ENCODE measurements at places on chromosomes 2 and 18.
A peak's percentile ranks its signal among the peaks of the same experiment; 100 is the strongest.

DNA sequence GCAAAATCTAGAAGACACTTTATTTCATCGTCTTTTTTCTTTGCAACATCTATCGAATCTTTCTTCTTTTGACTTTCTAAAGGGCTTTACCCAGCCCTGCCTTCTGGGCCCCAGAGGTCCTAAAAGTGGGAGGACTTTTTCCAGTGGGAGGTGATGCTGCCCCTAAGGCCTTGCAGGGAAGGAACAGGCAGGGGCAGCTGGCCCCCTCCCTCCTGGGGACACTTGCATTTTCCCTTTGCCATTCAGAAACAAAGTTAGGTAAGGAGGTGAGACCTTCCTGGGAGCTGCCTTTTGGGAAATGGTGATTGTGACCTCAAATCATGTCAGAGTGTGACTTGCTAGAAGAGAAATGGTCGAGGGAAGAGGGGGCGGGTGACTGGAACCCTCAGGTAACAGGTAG lies 132.7 kb downstream of the GLI2 start:
- DNase-seq = no peak

DNA sequence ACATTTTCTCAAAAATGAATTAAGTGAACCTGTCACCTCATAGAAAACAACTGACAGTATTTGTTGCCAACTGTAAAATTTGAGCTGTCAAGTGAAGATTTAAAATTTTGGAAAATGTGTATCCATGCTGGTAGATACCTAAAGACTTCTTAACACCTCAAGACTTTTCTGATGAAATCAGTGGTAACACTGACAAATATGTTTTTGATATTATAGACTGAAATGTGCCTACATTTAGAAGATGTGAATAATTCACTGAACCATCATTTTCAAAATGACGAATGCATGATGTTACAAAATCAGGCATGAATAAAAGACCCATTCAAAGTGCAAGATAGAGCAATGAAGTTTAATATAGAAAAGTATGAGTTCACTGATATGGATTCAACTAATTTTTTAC lies 51.5 kb upstream of the ASPRV1 start:
- DNase-seq = no peak

- no peak for DNase-seq
Measured at GRCh38 chr2:28347596-28347995, 45.1 kb upstream of the FOSL2 start.

DNA sequence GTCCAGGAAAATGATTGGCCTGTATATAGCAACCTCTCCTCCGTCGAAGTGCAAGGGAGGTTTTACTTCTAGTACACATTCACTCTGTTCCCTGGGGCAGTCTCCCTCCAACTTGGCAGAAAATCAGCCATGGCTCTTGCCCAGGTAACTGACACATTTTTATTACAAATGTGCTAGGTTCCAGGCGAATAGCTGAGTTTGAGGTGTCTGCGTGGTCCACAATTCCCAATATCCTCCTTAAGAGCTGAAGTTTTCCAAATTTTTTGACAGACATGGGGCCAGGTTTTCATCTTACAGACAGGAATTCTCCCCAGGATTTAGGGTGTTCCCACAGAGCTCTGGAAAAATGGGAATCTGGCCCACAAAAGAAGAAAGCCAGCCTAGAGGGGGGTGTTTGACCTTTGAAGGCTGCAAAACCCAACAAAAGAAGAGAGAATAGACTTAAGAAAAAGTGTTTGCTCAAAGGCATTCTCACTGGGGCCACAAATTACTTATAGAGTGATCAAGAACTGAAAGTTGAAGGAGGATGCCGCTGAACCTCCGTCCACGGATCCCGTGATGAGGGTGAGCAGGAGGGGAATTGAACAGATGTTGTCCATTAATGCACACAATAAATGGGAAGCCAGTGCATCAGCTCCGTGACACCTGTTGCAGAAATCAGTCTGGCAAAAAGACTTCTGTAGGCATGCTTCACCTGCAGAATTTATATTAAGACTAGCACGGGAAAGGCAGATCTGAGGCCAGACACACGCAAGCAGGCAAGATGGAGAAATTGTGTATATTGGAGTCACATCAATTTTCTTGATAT lies 242.3 kb upstream of the COPS8 start:
- no peak for DNase-seq

DNA sequence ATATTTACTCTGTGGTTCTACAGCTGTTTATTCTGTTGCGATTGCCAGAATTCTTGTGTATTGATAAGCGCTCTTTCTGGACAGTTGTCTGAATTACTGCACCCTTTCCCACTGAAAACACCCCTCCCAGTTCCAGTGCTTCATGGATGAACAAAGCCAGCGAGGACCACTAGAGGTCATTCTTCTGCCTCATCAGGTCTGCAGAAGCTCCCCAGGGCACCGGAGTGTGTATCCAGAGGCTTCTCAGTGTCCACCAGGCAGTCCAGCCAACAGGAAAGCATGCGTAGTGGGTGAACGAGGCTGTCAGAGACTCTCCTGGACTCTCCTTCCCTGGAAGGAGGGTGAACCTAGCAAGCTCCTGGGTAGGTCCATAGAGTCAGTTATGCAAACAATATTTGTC lies 40.6 kb upstream of the INHBB start:
- peak; percentile 33 for DNase-seq

DNA sequence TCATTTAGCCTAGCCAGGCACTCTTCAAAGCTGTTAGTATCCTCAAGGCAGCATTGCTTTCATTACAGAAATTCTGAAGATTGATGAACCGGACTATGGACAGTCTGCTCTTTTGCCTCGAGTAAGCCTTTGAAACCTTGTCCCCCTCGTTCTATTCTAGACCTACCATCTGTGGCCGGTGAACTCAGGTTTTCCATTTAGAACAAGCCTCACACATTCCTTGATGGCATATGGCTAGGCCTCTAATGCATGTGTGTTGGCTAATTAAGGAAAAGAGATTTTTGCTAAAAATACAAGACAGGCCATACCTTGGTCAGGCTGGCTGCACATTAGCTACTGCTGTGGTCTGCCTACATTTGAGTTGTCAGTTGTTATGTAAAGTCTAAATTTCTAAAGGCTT lies 111.8 kb downstream of the CERS6 start:
- DNase-seq = no peak

DNA sequence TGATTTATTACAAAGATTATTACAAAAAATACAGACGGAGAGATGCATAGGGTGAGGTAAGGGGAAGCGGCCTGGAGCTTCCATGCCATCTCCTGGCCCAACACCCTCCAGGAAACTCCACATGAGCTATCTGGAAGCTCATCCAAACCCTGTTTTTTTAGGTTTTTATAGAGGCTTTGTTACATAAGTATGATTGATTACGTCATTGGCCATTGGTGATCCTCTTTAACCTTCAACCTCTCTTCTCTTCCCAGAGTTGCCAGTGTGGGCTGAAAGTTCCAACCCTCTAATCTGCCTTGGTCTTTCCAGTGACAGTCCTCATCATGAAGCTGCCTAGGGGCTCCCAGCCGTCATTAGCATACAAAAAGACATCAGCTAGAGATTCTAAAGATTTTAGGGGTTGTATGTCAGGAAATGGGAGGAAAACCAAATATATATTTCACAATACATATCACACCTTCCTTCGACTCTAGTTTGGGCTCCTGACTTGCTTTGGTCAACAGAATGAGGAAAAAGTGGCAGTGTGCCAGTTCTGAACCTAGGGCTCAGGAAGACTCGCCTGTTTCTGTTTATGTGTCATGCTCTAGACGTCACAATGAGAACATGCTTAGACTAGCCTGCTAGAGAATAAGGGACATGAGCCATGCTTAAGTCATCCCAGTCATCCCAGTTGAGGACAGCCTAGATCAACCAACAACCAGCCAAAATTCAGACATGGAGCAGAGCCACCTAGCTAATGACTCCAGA lies 54.1 kb downstream of the ETAA1 start:
- no peak for DNase-seq

- no peak for DNase-seq
Measured at GRCh38 chr2:73426176-73426575, 40.5 kb downstream of the ALMS1 start.

DNA sequence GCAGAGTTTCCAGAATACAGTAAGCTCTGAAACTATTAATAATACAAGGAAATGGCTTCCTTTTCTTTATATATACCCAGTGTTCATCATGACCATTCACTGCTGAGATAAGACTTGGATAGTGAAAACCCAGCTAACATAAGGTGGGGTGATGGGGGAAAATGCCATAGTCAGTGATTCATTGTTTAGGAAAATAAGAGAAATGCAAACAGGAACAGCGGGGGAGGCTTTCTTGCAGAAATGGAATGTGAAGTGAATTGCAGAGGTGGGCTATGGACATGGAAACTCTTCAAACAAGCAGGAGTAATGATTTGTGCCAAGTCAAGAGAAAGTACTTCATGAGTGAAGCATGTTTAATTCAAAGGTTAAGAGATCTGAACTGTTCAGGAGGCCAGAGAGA lies 519.4 kb downstream of the TDRD15 start:
- DNase-seq = no peak

- no peak for DNase-seq
Measured at GRCh38 chr2:20595439-20596192, 55.3 kb downstream of the HS1BP3 start.

GRCh38 chr18:49814147-49814499 lies 790 bp upstream of the ACAA2 start:
- DNase-seq = no peak

- DNase-seq = no peak
Measured at GRCh38 chr2:197993830-197994229, 189.4 kb downstream of the PLCL1 start.

DNA sequence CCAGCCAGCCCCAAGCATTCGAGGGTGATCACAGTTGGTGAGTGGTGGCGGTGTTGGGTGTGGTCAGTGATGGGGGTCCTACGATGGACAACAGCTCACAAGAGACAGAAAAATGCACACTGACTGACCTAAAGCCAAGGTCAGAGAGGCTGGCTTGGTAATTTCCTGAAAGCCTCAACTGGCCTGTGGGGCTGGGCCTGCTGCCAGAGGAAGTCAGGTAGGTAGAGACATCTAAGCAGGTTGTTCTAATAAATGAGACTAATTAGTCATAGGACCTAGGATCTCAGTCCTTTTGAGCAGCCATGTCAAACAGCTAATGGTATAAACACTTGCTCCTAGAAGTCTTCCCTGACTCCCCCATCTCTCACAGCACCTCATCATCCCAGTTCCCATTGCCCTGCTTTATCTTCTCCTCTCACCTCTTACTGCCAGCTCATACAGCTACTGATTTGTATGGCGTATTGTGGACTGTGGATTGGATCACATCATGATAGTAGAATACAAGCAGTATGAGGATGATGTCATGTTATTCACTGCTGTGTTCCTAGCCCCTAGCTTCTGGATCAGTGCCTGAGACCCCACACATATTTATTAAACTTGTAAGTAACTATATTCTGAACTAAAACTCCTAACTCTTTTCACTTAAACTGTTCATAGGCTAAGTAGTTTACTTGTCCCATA lies 262.9 kb upstream of the KLHL29 start:
- no peak for DNase-seq

- peak; percentile 24 for DNase-seq
Measured at GRCh38 chr2:232204457-232204931, 174.1 kb upstream of the ALPP start.

- DNase-seq = no peak
Measured at GRCh38 chr2:11699686-11700670, 30.0 kb upstream of the NTSR2 start.

DNA sequence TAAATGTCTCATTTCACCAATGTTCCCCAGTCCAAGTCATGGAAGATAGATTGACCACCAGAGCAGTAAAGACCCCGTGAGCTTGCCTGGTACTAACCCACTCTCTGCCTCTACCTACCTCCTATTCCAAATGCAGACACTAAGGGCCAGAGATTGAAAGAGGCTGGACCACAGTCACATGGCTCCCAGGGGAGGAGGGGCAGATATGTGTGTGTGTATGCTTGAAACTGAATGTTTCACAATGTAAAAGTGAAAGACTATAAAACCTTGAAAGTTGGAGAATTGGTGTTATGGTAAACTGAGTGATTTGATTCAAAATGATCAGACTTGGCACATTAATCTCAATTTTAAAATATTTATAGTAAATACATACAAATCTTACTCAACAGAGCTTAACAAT lies 21.7 kb upstream of the KLHL29 start:
- DNase-seq = no peak

GRCh38 chr18:49177071-49177470 lies 226.3 kb upstream of the SMAD7 start:
- DNase-seq = no peak

- no peak for DNase-seq
Measured at GRCh38 chr2:2107627-2108026, 223.4 kb downstream of the MYT1L start.

DNA sequence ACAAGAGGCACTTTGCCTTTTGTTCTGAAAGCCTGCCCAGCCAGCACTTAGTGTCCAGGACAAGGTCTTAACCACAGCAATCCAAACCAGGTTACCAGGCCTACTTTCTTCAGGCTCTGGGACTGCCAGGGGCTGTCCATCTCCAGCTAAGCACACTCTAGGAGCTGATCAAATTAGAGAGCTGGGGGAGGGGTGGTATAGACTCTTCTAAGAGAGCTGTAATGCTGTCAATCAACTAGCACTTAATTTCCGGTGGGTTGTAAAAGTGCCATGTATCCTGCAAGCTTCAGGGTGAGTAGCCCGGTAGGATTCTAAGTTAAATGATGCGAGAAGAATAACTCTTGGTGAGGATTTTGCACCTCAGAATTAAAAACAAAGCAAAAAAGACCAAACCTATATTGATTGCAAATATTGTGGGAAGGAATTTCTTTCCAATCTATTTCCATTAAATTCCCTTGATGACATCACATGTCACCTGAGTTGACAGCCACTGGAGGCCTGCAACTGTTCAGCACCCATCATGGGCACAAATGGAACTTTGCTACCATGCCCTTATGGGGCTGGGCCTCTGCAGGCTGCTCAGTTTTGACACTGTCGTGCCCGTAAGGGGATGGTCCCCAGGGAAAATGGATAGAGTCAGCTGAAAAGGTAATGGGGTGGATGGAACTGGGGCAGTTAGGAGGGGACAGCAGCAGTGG lies 8.7 kb upstream of the COX7A2L start:
- no peak for DNase-seq

GRCh38 chr18:52691841-52692240 lies 351.8 kb downstream of the DCC start:
- no peak for DNase-seq

DNA sequence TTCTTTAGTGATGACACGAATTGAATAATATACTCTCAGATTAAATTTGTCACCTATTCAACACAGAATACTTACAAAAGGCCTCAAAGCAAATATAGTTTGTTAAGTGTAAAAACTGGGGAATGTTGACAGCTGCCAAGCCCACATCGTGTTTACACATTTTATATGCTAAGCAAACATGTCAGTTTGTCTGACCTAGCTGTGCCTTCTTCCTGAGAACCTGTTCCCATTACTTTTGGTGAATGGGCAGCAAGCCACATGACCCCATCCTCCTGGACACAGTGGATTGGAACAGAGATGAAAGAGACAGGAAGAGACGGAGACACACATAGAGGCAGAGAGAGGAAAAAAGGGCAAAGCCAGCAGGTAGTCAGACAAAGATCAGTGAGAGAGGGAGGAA lies 22.9 kb upstream of the CUL3 start:
- no peak for DNase-seq

DNA sequence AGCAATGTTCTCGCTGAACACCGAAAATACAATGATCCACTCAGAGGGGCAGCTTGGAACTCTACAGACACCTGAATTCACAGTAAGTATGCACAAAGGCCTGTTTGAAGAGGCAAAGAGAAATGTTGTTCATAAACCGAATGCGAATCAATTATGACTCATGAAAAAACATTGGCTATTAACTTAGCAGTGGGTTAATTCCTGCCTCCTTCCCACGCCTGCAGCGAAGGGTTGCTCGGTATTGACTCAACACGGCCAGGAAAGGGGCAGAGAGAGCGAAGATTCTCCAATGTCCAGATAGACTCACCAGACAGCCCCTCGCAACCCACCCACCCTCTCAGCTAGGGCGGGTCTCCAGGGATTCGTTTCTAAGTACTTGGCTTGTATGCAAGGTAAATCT lies 9.4 kb downstream of the CRACDL start:
- no peak for DNase-seq

Measured in globus pallidus (tissue), 1 donor.